ENCODE measurements at places on chromosomes 1 and 21. TPM values are rescaled to one million over a fixed set of nuclear protein-coding genes. Genes with fewer than 3 reads are reported as not detected.

- peak; percentile 39 for DNase-seq
These were observed 29.3 kb downstream of the KRTAP10-1 start for GRCh38 chr21:44510508-44511218.

Gene ALX3
- total RNA-seq: not detected

Gene NGF
- 3.2 TPM for total RNA-seq

- no peak for DNase-seq
These were observed 57.8 kb downstream of the PGBD5 start for GRCh38 chr1:230368363-230368762.

DNA sequence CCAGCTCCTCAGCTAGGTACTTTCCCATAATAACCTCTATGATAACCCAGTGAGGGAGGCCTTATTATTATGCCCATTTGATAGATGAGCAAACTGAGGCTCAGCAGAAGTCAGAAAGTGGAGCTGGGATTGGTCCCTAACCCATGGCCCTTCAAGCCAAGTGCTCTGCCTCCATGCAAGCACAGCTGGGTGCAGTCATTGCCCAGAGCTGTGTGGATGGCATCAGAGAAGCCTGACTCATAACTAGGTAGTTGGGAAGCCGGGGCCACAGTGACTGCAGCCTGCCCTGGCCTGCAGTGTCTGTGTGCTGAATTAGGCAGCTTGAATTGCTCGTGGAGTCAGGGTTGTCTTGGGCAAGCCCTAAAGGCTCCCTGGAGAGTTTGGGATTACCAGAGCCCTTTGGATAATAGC, 89.9 kb upstream of the SLC2A1 start:
- no peak for DNase-seq

DNA sequence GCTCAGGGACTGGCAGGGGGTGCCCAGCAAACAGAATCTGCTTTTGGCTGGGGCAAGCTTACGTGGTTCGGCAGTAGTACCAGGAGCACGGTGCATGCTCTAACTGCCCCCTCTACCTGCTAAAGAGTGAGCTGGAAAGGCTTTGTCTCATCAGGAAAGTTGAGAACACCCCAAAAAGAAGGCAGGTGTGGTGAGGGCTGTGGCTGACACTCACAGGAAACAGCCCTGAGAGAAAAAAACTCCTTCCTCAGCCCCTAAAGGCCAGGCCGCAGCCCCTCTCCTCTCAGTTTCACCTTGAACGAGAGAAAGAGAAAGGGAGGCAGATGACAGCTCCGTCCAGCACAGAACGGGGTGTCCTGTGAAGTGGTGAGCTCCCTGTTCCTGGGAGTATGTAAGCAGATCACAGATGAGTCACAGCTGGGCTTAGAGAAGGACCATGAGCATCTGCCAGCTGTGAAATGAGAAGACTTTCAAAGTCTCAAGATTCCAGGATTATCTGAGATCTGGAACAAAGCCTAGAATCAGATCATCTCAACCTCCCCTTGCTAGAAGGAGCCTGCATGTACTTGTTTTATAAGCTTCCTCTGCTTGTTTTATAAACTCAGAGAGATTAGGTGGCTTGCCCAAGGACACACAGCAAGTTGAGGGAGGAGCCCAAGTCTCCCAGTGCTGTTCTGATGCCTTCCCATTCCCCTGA, 13.4 kb downstream of the LAPTM5 start:
- DNase-seq: no peak

Gene CRYAA
- total RNA-seq: not detected

Measured in muscle of leg (tissue), 16 donors.